ENCODE measurements at places on chromosomes 13 and 19.
A peak's percentile ranks its signal among the peaks of the same experiment; 100 is the strongest.

- DNase-seq = no peak
These were observed 172.4 kb upstream of the PCDH9 start for GRCh38 chr13:67402546-67402945.

- no peak for DNase-seq
These were observed 5.2 kb upstream of the TM6SF2 start for GRCh38 chr19:19278315-19278714.

DNA sequence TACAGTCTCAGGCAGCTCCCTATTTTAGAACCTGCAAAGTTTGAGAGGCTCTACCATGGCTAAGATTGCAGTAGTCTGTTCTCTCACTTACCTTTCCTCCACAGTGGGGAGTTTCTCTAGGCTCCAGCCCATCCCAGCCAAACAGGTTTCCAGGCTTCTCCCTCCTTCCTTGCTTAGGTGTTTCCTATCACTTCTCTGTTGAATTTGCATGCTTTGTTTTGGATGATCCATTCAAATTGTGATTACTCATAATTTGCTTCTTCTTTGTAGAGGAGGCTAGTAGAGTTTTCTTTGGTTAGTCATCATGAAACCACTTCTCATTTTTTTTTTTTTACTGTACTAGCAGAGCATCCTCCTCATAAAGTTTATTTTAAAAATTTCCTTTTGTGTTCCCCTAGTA is 1242.2 kb upstream of the MIR17HG start:
- DNase-seq = no peak

DNA sequence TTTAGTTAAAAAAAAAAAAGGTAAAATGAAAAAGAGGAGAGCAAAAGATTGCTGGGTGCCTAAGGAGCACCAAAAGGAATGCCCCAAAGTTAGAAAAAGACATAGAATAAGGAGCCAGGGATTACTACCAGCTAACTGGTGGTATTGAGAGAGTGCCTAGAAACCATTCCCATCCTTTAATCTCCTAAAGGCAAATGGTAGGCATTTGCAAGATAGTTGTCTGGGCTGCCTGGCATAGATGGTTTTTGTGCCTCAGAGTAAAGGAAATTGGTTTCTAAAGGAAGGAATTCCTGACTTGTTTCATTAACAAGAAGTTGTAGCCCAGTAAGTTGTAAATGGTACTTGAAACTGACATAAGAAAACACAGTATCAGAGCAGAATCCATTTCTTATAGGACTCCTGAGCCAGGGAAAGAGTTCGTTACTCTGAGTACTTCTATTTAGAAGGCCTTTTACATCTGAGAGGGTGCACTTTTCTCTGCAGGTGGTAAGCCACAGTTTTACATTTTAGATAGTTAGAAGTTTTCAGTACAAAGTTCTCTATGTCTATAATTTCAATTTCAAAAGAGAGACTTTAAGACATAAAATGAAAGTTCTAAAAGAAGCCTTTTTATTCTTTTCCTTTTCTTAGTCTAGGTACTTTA is 92.6 kb downstream of the OLFM4 start:
- no peak for DNase-seq

DNA sequence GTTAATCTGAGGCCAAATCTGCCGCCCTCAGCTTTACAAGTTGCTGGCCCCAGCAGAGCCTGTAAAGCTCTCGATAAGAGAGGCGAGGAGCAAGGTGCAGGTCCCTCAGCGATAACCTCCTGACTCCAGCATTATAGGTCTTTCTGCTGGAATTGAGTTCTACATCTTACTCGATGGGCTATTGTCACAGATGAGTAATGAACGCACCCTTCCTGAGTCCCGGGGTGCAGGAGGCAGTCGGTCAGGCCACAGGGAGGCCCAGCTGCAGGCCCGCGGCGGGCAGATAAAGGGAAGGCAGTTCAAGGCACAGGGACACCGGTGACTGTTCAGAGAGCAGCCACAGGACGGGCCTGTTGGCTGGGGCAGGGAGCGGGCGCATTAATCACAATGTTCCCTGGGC is 157.6 kb upstream of the OBI1 start:
- no peak for DNase-seq

- DNase-seq = no peak
These were observed 20.3 kb downstream of the NFIX start for GRCh38 chr19:13015361-13016223.

DNA sequence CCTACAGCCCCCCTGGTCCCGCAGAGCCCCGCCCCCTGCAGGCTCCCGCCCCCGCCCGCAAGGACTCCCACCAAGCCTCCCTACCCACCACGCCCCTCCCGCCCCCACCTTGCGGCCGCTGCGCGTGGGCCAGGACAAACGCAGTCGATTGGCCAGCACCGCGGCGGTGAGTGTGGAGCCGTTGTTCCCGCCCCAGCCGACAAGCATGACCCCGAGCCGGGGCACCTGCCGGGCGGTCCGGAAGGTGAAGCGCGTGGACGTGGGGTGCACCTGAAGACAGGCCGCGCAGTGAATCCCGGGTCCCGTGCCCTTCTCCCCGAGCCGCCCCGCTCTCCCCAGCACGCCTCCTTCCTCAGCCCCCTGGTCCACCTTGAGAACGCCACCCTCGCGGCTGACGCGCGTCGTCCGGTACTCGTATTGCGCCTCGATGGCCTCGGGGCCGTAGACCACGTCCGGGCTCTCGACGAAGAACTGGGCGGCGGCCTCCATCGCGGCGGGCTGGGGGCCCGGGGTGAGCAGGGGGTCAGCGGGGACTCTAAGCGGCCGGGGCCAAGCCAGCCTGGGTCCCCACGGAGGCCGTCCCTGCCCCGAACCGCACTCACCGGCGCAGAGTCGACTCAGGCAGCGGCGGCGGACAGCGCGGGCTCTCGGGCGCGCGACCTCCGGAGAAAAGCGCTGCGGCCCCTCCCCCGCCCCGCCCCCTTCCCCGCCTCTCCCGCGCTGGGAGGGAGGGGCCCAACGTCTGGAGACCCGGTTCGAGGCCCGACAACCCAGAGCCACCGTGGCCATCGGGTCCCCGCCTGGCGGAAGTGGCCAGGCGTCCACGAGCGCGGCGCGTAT is at the start of gene ISYNA1:
Gene ISYNA1 (minus strand): TSS at position 643 of the 840 bp plus-strand sequence. CDS start 154 bp downstream, at position 489.
- no peak for DNase-seq

GRCh38 chr19:31772915-31773314 is 423.7 kb upstream of the TSHZ3 start:
- no peak for DNase-seq

- no peak for DNase-seq
These were observed 12.7 kb upstream of the HNRNPL start for GRCh38 chr19:38862321-38863059.

GRCh38 chr13:28628241-28628640 is 30.7 kb upstream of the POMP start:
- DNase-seq = no peak

DNA sequence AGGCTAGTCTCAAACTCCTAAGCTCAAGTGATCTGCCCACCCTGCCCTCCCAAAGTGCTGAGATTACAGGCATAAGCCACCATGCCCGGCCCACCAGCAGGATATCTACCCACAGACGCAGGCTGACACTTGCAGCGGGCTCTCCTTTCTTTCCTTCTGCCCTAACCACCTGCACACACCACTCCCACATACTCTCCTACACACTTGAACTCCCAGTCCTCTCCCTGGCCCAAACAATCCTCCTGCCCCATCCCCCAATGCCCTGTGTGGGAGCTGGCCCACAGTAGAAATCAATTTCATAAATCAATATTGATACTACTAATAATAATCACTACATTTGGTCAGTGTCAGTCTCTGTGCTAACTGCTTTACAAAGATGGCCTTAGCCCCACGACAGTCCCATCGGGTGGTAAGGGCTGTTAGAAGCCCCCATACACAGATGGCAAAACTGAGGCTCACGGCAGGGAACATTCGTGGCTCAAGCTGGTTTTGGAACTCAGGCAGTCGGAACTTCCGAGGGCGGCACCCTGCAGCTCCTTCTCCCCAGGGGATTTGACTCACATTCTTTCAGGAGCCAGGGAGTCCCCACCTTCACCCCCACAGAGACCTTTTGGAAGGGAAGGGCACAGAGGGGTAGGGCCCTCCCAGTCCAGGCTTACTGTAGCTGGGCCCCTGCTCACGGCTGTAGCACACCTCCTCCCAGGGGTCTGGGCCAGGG is 3.4 kb upstream of the DPF1 start:
- no peak for DNase-seq

DNA sequence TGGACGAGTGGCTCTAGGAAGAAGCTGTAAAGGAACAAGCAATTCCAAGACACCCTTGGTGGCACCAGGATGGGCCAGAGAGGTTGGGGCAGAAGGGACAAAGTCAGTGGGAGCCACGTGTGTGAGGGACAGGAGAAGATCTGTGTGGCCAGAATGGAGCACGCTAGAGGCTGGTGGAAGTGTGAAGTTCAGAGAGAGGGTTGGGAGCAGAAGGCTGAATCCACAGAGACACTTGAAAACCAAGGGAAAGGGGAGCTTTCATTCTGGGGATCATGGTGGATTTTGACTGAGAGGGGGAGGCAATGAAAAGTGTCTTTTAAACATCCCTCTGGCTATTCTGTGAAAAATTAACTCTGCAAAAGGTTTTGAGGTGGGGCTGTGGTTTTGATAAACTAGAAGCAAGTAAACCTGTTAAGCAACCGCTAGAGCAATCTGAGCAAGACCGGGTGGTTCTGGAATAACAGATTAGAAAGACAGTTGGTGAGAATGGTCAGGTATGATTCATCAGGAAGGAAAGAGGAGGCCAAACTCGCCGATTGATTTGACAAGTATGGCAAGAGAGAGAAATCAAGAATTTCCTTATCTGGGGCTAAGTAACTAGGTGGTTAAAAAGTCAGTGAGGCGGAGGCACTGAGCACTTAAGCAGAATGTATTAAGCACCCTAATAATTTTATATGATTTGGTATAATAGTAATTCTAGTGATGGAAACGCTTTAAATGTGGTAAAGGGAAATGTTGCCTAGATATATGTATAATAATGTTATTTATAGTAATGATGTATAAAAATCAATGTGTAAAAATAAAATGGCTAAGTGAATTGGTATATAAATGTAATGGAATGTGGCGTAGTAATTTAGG is 140.0 kb downstream of the MYO16 start:
- DNase-seq = no peak

GRCh38 chr19:11446652-11447301 is 11.3 kb downstream of the PRKCSH start:
- peak; percentile 23 for DNase-seq

GRCh38 chr13:61138857-61139256 is 276.8 kb downstream of the PCDH20 start:
- no peak for DNase-seq

- peak; percentile 74 for DNase-seq
These were observed 11.8 kb upstream of the CSNK1G2 start for GRCh38 chr19:1929021-1929742.

GRCh38 chr19:45114116-45114515 is 21.1 kb downstream of the PPP1R37 start:
- DNase-seq = no peak

GRCh38 chr19:4715529-4716221 is 8.0 kb downstream of the DPP9 start:
- no peak for DNase-seq

DNA sequence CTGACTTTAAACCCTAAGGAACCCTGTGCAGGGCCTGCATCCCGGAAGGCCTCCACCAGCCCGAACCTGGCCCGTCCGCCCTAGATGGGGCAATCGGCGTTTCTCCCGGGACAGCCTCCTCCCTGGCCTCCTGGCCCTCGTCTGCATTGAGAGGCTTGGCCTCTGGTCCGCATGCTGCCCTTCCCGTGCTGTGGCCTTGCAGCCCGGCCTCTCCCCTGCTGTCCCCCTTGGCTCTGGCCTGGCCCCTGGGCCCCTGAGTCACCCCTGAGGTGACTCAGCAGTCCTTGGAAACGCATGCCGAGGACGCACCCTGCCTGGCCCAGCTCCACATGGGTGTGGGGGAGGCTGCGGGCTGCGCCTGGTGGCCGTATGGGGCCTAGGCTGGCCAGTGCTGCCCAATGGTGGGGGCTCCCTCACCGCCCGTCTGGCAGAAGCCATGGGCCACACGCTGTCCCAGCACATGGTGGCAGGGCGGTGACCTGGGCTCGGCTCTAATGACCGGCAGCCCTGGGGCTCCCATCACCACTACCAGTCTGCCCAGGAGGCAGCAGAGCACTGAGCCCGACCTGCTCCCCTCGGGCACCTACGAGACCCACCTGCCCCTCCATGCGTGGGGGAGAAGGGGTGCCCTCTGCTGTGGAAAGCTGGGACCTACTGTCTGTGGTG is 25.7 kb downstream of the SH3GL1 start:
- DNase-seq = no peak

DNA sequence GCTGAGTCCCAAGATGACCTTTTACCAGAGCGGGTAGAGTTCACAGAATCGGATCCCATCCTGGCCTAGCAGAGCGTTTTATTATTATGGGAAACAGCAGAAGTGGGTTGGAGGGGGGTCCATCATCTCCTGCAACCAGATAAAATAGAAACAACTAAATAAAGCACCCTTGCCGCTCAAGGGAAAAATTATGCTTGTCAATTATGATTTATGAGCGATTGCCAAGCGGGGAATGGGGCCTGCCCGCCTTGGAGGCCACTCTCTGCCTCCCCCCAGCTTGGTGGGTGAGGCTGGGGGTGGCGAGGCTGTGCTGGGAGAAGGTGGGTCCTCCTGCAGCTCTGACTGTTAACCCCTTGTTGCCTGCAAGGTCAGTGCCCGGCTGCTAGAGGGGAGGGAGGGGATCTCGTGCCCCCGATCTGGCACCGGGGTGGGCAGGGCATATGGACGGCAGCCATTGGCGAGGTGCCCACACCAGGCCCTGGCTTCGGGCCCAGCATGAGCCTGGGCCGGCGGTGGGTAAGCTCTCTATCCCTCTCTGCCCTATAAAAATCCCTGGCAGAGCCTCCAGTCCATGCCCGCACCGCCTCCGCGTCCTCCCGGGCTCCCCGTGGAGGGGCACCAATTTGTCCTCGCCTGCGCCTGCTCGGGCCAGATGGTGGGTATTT is 129.1 kb downstream of the URI1 start:
- no peak for DNase-seq

DNA sequence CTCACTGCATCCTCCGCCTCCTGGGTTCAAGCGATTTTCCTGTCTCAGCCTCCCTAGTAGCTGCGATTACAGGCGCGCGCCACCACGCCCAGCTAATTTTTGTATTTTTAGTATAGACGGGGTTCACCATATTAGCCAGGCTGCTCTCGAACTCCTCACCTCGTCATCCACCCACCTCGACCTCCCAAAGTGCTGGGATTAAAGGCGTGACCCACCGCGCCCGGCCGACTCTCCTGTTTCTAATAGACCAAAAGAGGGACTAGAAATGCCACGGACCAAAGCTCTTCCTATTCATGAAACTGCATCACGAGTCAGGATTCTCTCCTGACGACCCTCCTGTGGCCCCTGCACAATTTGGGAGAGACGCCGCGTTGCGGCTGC is 563 bp downstream of the ZNF43 start:
- DNase-seq = no peak

Data from activated T-helper 1 cell treated with anti-CD3 and anti-CD28 coated beads, Interleukin-2, amount 50 U/mL, for 16 hours (primary cell).